Stimulated activated CD8-positive, alpha-beta memory T cell treated with anti-CD3 and anti-CD28 coated beads, Interleukin-4, amount 100 ng/mL, for 4 hours (primary cell): ENCODE measurements at places on chromosomes 4 and X.

DNA sequence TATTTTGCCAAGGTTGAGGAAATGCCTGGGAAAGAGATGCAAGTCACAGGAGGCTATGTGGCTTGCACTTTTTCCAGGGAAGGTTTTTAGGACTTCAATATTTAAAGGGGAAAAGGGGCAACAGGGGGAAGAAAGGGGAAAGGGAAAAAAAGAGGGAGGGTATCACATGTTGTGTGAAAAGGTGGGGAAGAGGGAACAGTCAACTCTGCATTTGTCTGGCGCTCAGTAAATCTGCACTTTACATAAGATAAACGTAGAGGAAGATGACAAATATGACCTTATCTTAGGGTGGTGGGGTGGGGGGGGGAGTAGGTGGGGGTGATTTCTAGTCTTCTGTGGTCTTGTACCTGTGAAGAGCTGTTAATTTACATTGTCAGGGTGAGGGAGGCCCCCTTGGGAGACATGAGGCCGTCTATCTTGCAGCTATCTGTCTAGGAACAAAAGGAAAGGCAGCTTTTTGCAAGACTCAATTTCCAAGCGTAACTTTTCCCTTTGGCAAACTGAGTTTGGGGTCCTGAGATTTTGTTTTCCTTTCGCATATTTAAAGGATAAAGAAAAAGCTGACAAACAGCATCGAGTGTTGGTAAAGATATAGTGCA, 71.5 kb upstream of the UCP1 start:
- DNase-seq: no peak

GRCh38 chrX:17613979-17614588, 123.2 kb upstream of the SCML1 start:
- DNase-seq: no peak

DNA sequence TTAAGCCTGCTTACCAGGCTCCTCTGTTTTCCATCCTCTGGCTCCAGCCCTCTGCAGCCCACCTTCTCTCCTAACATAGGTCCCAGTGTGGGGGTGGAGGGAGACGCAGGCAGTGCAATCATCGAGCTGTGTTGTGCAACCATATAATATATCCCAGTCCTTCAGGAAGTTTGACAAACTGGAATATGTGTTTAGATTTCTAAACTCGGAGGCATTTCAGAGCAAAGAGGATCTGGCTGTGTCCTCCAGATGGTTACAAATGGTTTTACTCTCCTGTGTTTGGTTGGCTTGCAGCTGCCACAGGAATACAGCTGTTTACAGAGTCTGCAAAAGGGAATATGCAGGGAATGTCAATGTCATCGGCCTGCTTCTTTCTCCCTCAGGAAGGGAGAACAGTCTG, 195.3 kb upstream of the LNX1 start:
- DNase-seq: no peak

DNA sequence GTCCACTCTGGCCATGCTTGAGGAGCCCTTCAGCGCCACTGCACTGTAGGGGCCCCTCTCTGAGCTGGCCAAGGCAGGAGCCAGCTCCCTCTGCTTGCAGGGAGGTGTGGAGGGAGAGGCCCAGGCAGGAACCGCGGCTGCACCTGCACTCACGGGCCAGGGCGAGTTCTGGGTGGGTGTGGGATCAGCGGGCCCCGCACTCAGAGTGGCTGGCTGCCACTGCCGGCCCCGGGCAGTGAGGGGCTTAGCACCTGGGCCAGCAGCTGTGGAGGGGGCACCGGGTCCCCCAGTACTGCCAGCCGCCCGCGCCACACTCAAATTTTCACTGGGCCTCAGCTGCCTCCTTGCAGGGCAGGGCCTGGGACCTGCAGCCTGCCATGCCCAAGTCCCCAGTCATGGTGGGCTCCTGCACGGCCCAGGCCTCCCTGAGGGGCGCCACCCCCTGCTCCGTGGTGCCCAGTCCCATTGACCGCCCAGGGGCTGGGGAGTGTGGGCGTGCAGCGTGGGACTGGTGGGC, 347.2 kb upstream of the SPOCK3 start:
- DNase-seq: no peak

DNA sequence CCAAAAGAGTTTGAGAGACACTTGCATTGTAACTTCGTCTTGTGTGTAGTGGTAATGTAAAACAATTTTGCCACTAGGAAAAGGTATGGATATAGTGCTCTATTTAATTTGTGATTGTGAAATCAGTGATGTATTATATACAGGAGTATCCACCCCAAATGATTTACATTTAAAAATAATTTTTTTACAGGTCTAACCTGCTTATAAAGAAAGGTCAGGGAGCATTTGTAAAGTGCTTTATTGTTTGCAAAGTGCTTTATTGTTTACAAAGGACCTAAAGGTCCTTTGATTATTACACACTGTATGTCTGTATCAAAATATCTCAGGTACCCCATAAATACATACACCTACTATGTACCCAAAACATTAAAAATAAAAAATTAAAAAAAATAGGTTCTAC, 70.3 kb downstream of the DCK start:
- DNase-seq: no peak

DNA sequence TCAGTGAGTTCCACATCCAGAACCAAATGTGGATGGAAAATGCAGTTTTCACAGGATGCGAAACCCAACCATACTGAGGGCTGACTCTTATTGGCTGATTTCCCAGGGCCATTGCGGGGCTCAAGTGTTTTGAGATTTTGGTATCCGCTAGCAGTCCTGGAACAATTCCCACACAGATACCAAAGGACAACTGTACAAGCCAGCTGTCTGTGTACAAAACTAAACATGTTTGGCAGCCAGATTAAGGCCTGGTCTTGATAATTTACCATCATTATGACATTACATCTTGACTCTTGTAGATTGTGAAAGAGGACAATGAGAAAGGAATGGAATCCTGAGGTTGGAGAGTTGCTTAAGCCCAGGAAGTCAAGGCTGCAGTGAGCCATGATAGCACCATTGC, 121.9 kb downstream of the DKK2 start:
- DNase-seq: no peak

DNA sequence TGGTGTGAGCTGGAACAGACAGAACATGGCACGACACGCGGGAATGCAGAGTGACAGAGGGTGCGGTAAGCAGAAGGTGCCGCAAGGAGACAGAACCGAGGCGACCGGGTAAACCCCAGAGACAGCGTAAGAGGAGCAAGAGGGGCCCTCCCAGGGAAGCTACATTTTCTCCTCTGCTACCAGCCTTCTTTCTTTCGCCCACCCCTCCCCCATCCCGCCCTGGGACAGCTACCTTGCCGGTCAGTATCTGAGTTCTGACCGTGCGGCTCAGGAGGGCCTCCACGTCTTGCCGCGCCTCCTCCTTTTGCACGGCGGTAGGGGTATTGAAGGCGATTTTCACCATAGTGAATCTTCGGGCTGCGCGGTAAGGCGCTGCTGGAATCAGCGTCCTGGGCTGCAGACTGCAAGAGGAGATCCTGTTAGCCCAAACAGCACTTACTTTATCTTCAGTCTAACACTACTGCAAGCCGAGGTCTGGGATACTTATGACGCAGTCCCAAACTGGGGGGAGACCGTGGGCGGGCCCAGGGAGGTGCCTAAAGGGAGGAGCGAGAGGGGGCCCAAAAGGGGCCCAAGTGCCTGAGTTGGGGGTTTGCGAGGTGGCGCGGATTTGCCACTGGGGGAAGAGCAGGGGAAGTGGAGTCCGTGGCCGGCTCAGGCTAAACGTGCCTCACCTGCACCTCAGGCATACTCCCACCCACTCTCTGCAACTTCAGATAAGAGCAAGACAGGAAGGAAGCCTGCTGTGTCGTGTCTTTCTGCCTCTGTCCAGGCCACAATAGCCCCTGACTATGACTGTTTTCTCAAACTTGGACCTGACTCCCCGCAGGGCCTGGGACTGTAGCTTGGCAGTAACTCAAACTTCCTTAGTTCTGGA, at the start of gene ITM2A:
ITM2A (minus strand) TSS at position 462 of the 877 bp plus-strand sequence; CDS start at position 343, 119 bp downstream.
- DNase-seq: peak; percentile 41

GRCh38 chr4:121799208-121799823, 1.8 kb upstream of the EXOSC9 start:
- DNase-seq: no peak

GRCh38 chr4:84849051-84849640, 117.3 kb downstream of the WDFY3 start:
- DNase-seq: no peak

GRCh38 chr4:28890949-28891775, 1829.0 kb upstream of the PCDH7 start:
- no peak for DNase-seq

DNA sequence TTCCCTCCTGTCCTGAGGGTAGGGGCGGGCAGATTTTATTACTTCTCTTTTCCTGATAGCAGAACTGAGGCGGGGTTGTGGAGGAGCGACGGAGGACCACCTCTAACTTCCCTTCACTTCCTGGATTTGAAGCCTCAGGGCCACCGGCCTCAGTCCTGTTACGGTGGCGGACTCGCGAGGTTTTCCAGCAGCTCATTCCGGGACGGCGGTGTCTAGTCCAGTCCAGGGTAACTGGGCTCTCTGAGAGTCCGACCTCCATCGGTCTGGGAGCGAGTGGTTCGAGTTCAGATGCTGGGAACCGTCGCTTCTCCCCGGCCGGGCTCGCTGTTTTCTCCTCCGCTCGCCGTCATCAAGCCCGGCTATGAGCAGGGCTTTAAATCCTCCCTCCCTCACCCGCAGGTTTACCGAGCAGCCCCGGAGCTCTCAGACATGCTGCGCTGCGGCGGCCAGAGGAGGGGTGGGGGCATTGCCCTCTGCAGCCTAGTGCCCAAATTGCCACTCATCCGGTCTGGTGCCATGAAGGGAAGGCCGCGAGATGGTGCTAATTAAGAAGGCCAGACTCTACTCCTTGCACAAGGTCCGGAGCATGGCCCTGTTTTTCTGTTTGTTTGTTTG, 23.3 kb downstream of the HAND2 start:
- no peak for DNase-seq

GRCh38 chr4:25609976-25610375, 45.7 kb upstream of the SLC34A2 start:
- no peak for DNase-seq

DNA sequence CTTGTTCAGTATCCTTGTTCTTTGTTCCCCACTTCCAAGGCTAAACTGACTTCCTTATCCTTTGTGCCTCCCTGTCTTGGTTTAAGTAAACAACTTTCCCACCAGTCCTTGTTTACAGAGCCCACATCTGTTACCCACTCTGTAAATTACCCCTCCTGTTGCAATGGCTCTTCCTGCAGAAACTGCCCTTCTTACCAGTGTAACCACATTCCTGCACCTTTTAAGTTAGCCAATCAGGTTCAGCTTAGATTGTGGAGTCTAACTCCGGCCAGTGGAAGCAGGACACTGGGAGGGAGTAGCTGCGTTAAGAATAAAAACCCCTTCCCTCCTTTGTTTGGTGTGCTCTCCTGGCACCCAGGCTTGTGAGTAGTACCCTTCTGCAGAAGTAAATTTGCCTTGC, 360.9 kb downstream of the PRDM5 start:
- no peak for DNase-seq

DNA sequence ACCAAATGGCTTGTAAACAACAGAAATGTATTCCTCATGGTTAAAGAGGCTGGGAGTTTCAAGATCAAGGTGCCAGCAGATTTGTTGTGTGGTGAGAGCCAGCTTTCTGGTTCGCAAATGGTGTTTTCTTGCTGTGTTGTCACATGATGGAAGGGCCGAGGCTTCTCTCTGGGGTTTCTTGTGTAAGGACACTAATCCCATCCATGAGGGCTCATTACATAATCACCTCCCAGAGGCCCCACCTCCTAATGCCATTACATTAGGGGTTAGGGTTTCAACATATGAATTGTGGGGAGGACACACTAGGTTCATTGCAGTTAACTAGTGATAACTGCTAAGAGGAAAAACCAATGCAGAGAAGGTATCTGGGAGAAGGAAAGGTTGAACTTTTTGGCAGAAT, 103.5 kb upstream of the ENPEP start:
- DNase-seq: no peak

DNA sequence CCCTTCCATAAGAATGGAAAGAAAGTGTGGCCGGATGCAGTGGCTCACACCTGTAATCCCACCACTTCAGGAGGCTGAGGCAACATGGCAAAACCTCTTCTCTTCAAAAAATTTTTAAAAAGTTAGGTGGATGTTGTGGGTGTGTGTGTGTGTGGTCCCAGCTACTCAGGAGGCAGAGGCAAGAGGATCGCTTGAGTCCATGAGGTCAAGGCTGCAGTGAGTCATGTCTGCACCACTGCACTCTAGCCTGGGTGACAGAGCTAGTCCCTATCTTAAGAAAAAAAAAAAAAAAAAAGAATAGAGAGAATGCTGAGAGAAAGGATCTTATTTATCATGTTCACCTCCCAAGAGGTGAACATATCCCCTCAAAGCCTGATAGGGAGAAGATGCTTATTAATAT, 492.1 kb upstream of the SMIM31 start:
- no peak for DNase-seq

DNA sequence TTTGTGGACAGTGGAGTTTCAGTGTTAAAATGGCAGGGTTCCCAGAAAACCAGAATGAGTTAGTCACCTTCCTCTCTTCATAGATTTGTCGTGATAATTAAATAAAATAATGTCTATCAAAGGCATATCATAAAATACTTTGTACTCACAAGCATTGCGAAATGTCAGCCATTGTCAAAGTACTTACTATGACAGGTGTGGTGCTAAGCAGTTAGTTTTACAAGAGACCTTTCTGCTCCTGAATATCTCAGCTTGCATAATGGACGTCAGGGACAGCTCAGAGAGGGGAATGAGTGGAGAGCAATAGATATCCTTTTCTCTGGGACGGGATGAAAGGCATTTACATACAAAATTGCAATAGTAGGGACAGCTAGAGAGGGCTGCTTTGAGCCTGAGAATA, 560.9 kb downstream of the KCNIP4 start:
- no peak for DNase-seq

DNA sequence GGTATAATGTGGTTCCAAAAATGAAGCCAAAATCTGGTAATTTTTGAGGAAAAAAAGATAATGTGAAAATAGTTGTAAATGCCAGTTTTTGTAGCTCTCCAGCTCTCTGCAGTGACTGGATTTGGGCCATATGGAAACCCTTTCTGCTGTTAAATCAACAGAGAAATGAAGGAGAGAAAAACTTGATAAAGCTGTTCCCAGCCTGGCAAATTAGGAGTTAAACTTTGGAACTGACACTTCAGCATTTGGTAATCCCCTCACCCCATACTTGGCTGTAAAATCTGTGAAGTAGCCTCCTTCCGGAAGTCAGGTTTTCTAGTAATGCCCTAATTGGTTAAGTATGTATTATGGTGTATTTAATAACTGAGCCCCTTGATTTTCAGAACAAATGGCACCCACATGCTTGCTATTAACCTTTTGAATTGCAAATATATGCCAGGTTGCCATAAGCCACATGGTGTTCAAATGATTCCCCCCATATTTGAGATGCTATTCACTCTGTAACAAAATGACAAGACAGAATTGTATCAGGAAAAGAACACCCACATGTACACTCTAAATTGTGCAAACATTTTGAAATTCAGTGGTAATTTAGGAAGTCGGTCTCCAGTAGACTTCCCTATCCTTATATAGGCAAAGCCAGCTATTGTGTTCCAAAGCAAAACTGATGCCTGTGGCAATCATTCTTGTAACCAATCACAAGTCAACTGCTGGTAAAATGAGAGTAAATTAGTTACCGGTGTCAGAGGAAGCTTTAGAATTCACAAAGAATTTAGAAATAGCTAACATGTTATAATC, 96.3 kb upstream of the ADAMTS3 start:
- DNase-seq: no peak

- DNase-seq: no peak
Measured at GRCh38 chr4:70754470-70754869, 32.7 kb downstream of the RUFY3 start.
